ENCODE measurements at places on chromosomes 3 and 15.
A peak's percentile ranks its signal among the peaks of the same experiment; 100 is the strongest.

DNA sequence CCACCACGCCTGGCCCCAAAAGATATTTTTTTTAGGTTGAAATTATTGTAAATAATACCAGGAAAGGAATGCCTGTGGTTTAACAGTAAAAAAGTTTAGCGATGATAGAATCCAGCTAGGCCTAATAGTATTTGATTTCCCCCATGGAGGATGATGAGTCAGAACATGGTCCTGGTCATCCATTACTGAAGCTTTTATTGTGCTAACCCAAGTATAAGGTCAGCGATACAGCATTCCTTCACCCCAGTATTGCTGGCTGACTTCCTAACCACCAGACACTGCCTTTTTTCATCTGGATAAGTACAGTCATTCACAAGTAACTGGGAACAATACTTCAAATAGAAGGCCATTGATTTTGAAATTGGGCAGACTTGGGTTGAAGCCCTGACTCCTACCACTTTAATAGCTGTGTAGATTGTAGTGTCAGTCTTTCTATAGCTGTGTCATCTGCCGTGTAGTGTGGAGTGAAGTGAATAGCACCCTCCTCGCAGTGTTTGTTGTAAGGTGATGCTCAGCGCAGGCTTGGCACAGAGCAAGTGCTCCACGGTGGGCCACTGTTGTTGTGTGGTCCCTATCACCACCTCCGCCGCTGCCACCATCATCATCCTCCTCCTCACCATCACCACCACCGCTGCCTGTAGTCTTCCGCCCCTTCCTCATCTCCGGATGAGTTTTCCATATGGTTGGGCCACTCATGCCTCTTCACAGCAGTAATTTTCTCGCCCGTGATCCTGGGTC, 436.0 kb upstream of the TPM1 start:
- DNase-seq = no peak

- no peak for DNase-seq
Measured at GRCh38 chr3:96814651-96815567, 515 bp downstream of the EPHA6 start.

- no peak for DNase-seq
Measured at GRCh38 chr15:69806287-69806915, 291.3 kb downstream of the TLE3 start.

- no peak for DNase-seq
Measured at GRCh38 chr15:46386356-46386755, 751.5 kb downstream of the SQOR start.

DNA sequence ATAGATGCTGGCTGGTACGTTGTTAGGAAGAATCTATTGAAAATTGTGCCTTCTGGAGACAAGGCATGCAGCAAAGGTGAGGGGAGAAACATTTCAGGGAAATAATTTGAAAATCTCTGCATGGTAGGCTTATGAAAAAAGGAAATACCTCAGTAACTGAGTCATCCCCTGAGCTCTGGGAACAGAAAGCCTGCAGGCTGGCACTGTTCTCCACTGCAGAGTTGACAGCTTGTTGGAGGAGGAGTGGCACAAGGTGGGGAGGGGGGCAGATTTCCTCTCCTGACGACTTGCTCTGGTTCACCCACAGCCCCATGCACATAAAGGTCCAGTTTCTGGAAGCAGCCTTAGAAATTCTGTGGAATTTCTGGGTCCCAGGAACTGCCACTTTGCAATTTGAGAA, 179.4 kb downstream of the ABHD5 start:
- no peak for DNase-seq

DNA sequence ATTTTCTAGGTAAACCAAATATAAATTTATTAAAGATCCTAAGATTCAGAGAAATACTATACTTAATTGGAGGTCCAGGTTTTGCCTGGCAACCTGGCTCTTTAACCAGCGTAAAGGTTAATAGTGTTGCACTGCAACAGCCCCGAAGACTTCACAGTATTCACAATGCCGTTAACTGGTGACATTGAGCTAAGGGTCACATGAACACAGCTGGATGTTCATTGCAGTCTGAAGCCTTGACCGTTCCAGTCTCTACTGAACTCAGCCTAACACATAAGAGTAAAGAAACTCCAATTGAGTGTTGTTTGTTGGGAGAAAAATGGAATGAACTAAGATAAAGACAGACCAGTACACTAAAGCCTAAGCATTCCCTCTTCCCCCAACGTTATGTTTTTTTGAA, 26.8 kb downstream of the NKIRAS1 start:
- no peak for DNase-seq

DNA sequence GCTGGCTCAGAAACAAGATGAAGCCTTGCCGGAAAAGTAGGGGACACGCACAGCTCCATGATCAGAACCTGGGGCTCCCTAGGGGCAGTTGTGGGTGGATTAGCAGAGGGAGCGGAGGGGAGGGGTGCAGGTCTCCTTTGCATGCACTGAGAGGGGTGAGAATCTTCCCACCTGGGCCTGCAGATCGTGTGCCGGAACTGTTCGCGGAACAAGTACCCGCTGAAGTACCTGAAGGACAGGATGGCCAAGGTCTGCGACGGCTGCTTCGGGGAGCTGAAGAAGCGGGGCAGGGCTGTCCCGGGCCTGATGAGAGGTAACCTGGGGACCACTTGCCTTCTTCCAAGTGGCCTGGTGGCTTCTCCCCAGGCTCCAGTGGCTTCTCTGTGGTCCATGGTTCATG, 24.5 kb upstream of the NR2C2 start:
- no peak for DNase-seq

DNA sequence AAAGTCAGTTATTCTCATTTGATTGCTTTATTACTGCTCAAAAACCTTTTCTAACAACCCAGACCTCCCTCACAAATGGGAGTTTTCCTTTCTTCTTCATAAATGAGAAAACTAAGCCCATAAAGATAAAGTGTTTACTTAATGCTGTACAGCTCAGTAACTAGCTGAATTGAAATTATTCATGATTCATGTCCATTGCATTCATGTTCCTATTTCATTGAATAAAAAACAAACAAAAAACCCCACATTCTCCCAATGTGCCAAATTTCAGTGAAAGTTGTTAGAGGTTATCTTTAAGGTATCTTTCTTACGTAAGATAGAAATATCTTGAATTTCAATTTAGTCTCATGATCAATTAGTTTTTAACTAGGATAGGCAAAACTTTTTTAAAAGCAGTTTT, 2.8 kb downstream of the PLSCR2 start:
- DNase-seq = no peak

DNA sequence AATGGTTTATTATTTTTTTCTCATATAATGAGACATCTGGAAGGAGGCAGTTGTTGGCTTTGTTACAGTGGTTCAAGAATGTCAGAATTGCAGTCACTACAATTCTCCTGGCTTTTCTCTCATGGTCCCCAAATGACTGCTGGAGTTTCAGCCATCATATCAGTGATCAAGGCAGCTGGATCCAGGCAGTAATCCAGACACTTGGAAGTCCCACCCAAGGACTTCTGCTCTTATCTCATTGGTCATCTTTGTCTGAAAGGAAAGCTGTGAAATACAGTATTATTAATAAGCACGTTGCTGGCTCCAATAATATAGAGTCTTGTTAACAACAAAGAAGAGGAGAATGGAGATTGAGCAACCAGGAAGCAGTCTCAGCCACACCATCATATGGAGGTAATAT, 22.9 kb upstream of the MED12L start:
- DNase-seq = no peak

DNA sequence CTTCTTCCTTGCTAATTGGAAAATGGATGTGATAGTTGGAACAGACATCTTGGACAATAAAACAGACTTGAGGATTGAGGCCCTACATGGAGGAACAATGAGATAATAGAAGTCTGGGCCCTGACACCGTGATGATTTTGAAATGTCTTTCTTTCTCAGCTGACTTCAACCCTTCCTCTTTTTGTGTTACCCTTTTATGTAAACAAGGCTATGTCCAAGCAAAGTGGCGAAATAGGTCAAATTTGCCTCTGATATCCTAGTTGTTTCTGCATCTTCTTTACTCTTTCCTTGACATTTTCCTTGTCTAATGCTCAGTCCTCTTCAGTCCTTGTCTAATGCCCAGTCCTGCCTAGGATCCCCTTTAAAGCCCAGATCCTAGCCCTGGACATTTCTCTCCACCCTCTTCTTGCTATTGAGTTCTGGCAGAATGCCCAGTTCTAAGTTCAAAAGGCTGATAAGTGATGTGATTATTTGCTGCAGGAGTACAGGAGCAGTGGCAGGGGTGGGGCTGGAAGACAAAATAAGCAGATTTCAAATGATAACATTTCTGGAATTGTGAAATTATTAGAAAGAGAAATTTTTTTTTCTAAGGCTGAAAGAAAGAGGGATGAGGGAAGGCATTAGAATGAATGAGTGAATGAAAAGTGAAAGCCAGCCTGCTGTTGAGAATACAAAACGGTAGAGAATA, 6.5 kb upstream of the VPS8 start:
- DNase-seq = no peak

DNA sequence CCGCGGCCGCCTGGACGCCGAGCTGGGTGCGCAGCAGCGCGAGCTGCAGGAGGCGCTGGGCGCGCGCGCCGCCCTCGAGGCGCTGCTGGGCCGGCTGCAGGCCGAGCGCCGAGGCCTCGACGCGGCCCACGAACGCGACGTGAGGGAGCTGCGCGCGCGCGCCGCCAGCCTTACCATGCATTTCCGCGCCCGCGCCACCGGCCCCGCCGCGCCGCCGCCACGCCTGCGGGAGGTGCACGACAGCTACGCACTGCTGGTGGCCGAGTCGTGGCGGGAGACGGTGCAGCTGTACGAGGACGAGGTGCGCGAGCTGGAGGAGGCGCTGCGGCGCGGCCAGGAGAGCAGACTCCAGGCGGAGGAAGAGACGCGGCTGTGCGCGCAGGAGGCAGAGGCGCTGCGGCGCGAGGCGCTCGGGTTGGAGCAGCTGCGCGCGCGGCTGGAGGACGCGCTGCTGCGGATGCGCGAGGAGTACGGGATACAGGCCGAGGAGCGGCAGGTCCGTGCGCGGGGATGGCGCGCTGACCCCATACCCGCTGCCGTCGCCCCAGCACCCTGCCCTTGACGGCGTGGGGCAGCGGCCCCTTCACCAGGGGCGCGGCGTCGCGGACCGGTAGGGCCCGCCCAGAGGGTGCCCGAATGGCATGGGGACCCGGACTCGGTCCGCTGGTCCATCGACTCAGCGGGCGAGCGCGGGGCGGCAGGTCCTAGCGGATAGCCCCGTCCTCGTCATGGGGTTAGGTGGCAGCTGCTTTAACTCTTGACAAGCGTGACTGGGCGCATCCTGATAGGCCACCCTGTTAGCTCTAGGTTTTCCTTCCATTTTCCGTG, 848 bp downstream of the SYNM start:
- peak; percentile 47 for DNase-seq

DNA sequence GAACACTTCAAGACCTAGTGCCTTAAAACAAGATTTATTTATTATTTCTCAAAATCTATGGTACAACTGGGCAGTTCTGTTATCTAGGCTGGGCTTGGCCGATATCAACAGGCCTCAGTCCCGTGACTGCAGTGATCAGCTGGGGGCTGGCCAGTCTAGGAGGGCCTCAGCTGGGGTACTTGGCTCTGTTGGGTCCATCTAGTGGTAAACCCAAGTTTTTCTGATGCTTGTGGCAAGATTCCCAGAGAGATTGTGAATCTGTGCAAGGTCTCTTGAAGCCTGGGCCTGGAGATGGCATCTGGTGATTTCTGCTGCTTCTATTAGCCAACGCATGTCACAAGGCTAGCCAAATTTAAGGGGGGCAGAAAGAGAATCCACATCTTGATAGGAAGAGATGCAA, 482.4 kb upstream of the SGO1 start:
- no peak for DNase-seq

DNA sequence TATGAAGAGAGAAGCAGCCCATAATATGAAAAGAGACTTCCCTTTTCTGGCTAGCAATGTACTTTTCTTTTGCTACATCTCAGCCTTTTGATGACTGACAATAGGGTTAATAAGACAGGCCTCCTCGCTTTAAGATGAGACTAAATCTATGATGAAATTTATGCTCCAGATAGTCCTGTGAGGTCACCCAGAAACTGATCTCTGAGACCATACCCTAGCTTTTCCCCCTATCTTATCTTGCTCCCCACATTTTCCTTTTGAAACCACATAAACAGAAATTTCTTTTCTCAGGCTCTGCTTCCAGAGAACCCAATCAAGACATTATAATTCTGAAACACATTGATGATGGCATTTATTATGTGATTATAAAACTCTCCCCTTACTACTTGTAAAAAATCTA, 168.8 kb upstream of the CADM2 start:
- DNase-seq = no peak

DNA sequence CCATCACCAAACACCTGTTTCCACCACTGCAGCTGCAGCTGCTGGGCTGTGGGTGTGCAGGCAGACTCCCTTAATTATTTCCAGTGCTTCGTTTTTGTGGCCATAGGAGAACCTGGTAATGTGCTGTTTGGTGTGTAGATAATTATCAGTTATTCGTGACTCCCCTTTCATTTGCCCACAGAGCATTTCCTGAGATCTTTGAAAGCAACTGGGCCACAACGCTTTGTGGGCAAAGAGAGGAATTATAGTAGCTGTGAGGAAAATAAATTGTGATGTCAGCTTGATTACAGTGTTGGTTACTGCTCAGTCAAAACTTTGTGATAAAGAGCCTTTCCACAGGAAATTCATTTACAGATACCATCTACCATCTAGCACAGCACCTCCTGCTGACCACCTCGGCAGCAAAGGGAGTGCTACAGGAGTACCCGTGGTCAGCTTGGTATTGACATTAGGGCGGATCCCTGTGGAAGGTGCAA, 193.3 kb upstream of the SLCO3A1 start:
- no peak for DNase-seq

- DNase-seq = no peak
Measured at GRCh38 chr15:31098953-31099740, 2.4 kb downstream of the TRPM1 start.

GRCh38 chr3:132605374-132605792, 8.3 kb downstream of the ACKR4 start:
- no peak for DNase-seq

DNA sequence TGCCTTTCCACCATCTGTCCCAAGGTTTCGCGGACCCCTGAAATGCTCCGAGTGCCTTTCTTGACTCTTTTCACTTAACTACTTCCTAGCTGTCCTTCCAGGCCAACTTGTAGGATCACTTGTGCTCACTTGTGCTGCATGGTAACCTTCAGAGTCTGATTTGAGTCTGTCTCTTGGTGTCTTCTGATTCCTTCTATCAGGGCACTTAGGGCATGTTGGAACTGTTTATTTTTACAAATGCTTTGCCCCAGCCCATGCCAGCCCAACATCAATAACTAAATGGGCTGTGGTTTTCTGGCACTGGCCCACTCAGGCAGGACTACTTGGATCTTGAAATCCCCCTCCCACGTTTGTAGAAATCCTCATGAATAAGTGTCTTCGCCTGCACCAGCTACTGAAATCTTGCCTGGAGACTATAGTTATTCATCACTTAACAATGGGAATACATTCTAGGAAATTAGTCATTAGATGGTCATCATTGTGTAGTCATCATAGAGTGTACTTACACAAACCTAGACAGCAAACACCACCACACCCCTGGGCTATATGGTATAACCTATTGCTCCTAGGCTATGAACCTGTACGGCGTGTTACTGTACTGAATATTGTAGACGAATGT, 123.1 kb upstream of the STRIT1 start:
- DNase-seq = no peak

- no peak for DNase-seq
Measured at GRCh38 chr3:182473191-182473710, 320.1 kb upstream of the ATP11B start.

GRCh38 chr3:15667484-15667883, 65.9 kb downstream of the BTD start:
- no peak for DNase-seq

GRCh38 chr15:95095250-95095649, 863.9 kb downstream of the MCTP2 start:
- DNase-seq = no peak
